ENCODE measurements at places on chromosomes 1 and 21. TPM values are rescaled to one million over a fixed set of nuclear protein-coding genes. Genes with fewer than 3 reads are reported as not detected.

ZDHHC18 gene
- polyA plus RNA-seq, result 5.4 TPM

BACE2 gene
- polyA plus RNA-seq, result 124 TPM

TDRD5 gene
- not detected for polyA plus RNA-seq

SLC35F3 gene
- not detected for polyA plus RNA-seq

SPRR4 gene
- not detected for polyA plus RNA-seq

KRTAP23-1 gene
- polyA plus RNA-seq, result not detected

LCE1E gene
- polyA plus RNA-seq, result not detected

NMNAT2 gene
- polyA plus RNA-seq, result not detected

CFHR3 gene
- polyA plus RNA-seq, result not detected

LAPTM5 gene
- polyA plus RNA-seq, result 1,781 TPM

SDC3 gene
- not detected for polyA plus RNA-seq

SYPL2 gene
- polyA plus RNA-seq, result not detected

GREM2 gene
- not detected for polyA plus RNA-seq

SMIM1 gene
- polyA plus RNA-seq, result not detected

MYOG gene
- not detected for polyA plus RNA-seq

ABCG1 gene
- polyA plus RNA-seq, result 32.8 TPM

AGMAT gene
- polyA plus RNA-seq, result 7.4 TPM

MYOC gene
- not detected for polyA plus RNA-seq

CD247 gene
- 4.5 TPM for polyA plus RNA-seq

IARS2 gene
- polyA plus RNA-seq, result 51.3 TPM

GPA33 gene
- polyA plus RNA-seq, result 9.3 TPM

EPS8L3 gene
- polyA plus RNA-seq, result not detected

GNAT2 gene
- not detected for polyA plus RNA-seq

FLG gene
- not detected for polyA plus RNA-seq

MX2 gene
- 48.2 TPM for polyA plus RNA-seq

SLC5A3 gene
- 0.73 TPM for polyA plus RNA-seq

AMY1C gene
- polyA plus RNA-seq, result not detected

RC3H1 gene
- 9.9 TPM for polyA plus RNA-seq

MACO1 gene
- 9.2 TPM for polyA plus RNA-seq

TTC24 gene
- 3.2 TPM for polyA plus RNA-seq

KRTAP21-1 gene
- not detected for polyA plus RNA-seq

NBPF8 gene
- 0.94 TPM for polyA plus RNA-seq

SEC16B gene
- polyA plus RNA-seq, result not detected

PADI2 gene
- polyA plus RNA-seq, result 0.09 TPM

C1QB gene
- polyA plus RNA-seq, result not detected

GABRD gene
- polyA plus RNA-seq, result not detected

SNX27 gene
- polyA plus RNA-seq, result 12.3 TPM

PLPPR4 gene
- not detected for polyA plus RNA-seq

GBP3 gene
- polyA plus RNA-seq, result 4.3 TPM

SLC25A34 gene
- not detected for polyA plus RNA-seq

NHLH1 gene
- polyA plus RNA-seq, result not detected

PGLYRP3 gene
- polyA plus RNA-seq, result not detected

PLA2G4A gene
- polyA plus RNA-seq, result not detected

TMEM269 gene
- polyA plus RNA-seq, result not detected

GPR89A gene
- polyA plus RNA-seq, result 8.9 TPM

VAV3 gene
- polyA plus RNA-seq, result 34.9 TPM
